ENCODE measurements at places on chromosomes 16 and 17. TPM values are rescaled to one million over a fixed set of nuclear protein-coding genes. Genes with fewer than 3 reads are reported as not detected.

Gene CCL16
- not detected for total RNA-seq

Gene FOXO3B
- total RNA-seq, result 4.4 TPM

DNA sequence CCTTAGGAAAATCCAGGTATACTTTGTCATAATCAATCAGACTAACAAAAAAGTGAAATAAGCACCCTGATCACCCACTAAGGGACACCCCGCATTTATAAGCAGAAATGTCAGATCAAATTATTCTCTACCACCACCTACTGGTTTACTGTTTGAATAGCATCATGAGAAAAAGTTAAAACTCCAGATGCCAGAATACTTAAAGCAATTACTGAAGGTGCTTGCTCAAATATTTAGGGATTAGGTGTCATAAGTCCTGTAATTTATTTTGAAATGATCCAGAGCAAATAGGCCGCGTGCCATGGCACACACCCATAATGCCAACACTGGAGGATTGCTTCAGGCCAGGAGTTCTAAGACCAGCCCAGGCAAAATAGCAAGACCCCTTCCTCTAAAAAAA, 2.3 kb downstream of the TOP2A start:
- no peak for ATAC-seq

DNA sequence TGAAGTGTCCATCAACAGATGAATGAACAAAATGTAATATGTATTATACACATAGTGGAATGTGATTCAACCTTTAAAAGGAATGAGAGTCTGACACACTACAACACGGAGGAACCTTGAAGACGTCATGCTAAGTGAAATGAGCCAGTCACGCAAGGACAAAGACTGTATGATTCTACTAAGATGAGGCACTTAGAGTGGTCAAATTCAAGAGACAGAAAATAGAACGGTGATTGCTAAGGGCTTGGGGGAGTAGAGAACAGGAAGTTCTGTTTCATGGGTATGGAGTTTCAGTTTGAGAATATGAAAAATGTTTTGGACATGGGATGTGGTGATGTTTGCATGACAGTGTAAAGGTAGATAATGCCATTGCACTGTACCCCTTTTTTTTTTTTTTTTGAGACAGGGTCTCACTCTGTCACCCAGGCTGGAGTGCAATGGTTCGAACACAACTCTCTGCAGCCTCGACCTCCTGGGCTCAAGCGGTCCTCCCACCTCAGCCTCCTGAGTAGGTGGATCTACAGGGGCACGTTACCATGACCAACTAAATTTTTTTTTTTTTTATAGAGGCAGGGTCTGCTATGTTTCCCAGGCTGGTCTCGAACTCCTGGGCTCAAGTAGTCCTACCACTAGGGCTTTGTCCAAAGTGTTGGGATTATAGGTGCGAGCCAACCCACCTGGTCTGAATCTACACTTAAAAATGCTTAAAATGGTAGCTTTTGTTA, 2.9 kb upstream of the CCDC102A start:
- ATAC-seq, result peak; percentile 57

GRCh38 chr16:47057630-47057993, 84.1 kb upstream of the DNAJA2 start:
- no peak for ATAC-seq

DNA sequence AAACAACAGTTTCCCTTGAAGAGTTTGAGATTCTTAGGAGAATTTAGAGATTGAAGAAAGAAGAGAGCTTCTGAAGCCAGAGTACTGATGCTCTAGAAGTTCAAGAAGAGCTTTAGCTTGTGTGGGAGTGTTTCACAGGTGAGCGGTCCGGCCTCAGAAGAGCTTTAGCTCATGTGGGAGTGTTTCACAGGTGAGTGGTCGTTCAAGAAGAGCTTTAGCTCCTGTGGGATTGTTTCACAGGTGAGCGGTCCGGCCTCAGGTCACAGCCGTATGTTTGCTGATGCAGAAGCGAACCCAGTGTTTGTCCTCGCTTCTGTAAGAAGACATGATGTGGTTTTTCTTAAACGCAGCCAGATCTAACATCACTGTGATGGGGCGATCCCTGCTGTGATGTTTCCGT, 76.4 kb downstream of the SEC14L1 start:
- ATAC-seq, result no peak

Measured in activated T-helper 17 cell treated with anti-CD3 and anti-CD28 coated beads, Interleukin-2, amount 50 U/mL, for 72 hours (primary cell).